PC-9 (cell line): ENCODE measurements at places on chromosomes 4 and X. TPM values are rescaled to one million over a fixed set of nuclear protein-coding genes. Genes with fewer than 3 reads are reported as not detected.

DNA sequence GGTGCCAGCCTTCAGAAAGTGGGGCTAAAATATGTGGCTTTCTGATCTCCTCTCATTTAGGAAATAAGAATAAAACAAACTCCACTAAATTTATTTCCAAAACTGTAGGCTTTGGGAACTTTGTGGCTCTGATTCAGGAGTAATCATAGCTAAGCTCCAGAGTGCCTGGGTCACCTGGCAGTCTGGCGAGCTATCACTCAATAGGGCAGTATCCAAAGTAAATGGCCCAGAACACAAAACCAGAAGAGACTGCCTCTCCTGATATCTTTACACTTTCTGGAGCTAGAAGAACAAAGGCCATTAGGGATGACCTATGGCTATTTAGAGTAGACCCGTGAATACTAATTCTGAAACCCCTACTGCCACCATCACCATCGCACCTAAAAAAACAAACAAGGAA, 17.0 kb upstream of the PPARGC1A start:
- DNase-seq: no peak

EVC2 gene
- total RNA-seq: 1.4 and 1.7 TPM in 2 replicates

GRCh38 chr4:147761218-147761883, 29.5 kb downstream of the ARHGAP10 start:
- no peak for DNase-seq

- DNase-seq: no peak
Measured at GRCh38 chr4:18559492-18559891, 537.9 kb upstream of the LCORL start.

DNA sequence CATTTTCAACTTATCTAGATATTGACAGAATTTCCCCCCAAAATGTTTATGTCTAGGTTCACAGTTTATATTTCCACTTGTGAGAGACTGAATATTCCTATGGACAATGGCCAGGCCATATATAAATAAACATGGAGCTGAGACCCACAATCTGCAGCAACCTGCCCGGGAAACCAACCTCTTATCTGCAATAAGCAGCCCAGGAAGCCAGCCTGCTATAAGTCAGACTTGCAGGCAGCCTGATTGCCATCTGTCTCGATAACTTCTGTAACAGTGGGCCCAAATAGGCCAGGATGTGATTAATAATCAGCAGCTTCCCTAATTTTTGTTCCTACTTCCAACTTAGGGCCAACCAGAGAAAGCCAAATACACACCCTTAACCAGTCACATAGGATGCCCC, 5.2 kb upstream of the NAP1L5 start:
- DNase-seq: no peak

FGFRL1 gene
- total RNA-seq: 59.5 and 61.6 TPM in 2 replicates

- DNase-seq: no peak
Measured at GRCh38 chr4:153140294-153140693, 63.9 kb upstream of the TRIM2 start.

GRCh38 chr4:59161249-59161648, 2038.9 kb upstream of the ADGRL3 start:
- no peak for DNase-seq

- no peak for DNase-seq
Measured at GRCh38 chrX:84611843-84612636, 109.8 kb upstream of the HDX start.

DNA sequence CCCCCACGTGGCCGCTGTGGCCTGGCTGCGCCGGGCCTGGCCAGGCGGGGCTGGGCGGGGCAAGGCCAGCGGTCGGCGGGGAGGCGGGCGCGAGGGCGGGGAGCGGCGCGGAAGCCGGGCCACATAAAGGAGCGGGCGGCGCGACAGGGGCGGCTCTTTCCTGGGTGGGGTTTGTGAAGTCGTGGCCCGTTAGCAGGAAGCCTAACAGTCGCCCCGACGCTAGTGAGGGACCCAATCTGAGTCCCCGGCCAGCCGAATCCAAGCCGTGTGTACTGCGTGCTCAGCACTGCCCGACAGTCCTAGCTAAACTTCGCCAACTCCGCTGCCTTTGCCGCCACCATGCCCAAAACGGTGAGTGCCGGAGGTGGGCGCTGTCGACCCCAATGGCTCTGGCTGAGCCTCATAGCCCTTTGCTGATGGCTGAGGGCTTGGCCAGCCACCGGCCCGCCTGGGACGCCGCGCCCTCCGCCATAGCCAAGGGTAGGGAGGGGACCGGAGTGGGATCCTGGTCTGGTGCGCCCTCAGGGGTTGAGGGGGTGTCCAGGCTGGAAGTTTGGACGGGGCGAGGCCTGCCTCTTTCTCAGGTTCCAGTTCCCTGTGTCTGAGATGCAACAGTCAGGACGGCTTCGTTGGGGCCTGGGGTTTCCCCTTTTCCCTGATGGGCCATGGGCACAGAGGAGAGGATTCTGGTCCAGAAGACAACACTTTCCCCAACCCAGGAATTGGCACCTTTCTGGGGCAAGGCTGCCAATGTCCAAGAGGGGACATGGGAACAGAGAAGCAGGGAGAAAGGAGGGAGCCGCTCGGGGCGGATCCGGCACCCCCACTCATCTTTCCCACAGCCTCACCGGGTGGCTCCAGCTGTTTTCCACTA, at the start of gene MSN:
TSS of gene MSN (plus strand) at position 152 of the 874 bp plus-strand sequence. CDS start at position 340, 188 bp downstream.
- no peak for DNase-seq

DNA sequence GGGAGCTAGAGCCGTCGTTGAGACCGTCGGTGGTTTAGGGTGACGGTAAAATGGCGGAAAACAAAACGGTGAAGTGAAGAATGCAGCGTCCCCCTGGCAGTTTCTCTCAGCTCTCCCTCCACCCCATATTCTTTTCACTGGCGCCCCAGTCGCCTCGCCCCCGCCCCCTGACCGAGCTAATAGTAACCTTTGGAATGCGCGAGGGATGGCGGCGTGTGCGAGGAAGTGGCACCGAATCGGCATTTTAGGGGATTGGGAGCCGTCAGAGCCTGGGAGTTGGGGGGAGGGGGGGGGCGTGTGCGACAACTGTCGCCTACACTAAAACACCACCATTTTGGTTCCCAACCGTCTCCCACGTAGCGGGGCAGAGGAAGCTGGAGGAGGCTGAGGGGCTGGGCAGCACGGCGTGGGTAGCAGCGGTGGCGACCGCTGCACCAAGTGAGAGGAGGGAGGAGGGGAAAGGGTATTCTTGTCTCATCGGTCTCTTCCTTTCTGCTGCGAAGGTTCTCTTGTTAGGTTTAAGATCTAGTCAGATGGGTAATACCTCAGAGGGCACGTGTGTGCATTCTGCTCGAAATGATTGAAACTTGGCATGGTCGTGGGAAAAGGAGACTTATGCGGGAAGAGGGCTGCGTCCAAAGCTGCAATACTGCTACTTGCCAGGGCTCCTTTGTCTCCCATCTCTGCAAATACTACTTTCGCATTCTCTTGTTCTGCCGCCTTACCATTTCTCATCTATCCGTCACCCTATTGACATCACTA, 840 bp downstream of the ZNF711 start:
- DNase-seq: no peak

SPARCL1 gene
- not detected in 2 replicates for total RNA-seq

DNA sequence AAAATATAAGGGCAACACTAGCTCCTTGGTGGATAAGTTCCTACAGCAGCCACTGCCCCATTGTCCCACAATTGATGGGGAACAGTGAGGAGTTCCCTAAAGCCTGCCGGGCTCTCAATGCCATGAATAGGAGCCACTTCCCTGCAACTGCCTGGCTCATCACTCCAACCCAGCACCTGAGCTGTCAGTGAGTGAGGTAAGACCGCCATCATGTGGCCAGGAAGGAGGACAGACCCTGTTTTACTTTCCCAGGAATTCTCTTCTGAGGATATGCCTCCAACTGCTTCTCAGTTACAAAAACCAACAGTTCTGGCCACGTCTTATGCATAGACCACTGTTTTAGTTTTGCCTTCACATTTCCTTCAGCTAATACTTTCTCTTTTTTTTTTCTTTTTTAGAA, 45.5 kb downstream of the SRPX start:
- no peak for DNase-seq

TRIM75 gene
- total RNA-seq: not detected in 2 replicates

DNA sequence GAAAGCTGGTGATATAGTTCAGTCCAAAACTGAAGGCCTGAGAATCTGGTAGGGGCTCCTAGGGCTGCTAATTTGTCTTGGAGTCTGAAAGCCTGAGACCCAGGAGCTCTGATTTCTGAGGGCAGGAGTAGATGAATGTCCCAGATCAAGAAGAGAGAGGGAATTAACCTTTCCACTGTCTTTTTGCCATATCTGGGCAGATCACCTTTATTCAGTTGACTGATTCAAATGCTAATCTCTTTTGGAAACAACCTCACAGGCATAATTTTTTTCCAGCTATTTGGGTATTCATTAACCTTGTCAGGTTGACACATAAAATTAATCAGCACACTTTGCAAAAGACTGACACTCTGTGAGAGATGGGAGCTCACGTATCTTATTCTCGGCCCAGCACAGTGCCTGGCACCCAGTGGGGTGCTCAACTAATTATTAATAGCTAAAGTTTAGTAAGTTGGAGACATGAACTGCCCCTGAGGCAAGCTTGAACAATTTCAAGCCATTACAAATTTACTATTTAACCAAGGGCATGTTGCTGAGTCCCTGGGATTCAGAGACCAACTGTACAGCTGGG, 114.3 kb downstream of the CPEB2 start:
- no peak for DNase-seq

GRCh38 chr4:65668201-65669089, 1.8 kb downstream of the EPHA5 start:
- DNase-seq: no peak
